ENCODE measurements at places on chromosomes 6 and 20.

DNA sequence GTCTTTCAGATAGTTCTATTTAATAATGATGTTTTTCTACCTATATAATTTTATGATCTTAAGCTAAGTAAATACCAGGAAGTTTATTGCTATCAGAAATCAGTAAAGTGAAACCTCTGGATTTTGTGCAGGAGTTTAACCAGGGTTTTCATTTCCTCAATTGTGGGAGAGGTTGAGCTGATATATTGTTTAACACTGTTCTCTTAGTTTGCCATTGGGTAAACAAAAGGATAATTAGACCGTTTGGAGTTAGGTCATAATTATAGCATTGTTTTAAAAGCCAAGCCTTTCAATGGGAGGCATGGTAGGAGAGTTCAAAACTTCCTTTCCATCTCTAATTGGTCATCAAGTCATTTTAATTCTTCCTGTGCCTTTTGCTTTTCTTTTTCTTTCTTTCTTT lies 58.7 kb downstream of the STXBP5 start:
- no peak for DNase-seq

- no peak for DNase-seq
Observed at GRCh38 chr20:24657196-24657595, 187.8 kb downstream of the SYNDIG1 start.

GRCh38 chr6:156114541-156114940 lies 658.9 kb upstream of the NOX3 start:
- no peak for DNase-seq

DNA sequence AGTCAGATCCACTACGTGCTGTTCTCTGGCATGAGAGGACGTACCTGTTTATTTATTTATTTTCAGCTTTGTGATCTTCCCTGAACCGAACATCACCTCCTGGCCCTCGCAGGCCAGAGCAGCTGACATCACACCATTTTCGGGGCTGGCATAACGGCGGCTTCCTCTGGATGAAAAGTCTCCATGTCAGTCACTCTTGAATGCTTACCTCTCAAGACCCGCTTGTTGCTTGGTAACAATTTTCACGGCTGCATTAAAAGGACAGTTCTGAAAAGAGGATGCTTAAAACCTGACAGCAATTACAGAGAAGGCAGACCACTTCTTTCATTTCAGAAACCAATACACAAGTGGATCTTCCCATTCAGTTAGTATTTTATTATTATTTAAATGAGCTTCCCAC lies 159.8 kb upstream of the CDH4 start:
- DNase-seq = no peak

DNA sequence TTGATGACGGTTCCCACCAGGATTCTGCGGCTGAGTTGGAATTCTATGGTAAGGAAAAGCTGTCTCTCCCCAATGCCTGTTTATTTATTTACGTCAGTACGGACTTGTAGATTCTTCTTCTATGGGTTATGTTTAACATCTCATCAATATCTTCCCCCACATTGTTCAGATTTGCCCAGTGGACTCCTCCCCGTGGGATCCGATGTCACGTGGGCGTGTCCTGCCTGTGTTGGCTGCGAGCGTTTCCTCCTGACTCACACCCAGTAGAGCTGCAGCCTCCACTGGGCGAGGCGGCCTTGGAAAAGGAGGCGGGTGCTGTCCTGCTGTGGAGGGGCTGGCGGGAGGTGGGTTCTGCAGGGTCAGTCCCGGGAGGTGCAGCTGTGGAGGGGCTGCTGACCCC lies 46.8 kb upstream of the SLCO4A1 start:
- no peak for DNase-seq

DNA sequence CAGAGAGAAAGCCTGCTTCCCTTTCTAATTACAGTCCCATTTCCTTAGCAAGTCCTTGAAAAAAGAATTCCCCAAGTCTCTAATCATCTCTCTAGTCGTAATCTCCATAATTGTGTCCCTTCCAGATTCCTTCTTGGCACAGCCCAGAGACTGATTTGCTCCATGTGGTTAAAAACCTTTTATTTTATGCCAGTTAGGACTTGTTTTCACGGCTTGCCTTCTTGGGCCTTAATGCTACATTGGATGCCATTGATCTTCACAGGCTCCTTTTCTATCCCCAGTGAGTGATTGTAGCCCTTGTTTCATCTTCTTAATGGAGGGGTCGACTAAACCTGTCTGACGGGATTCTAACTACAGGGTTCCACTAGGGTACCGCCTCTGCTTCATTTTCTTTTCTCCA lies 650.6 kb upstream of the ARID1B start:
- no peak for DNase-seq

DNA sequence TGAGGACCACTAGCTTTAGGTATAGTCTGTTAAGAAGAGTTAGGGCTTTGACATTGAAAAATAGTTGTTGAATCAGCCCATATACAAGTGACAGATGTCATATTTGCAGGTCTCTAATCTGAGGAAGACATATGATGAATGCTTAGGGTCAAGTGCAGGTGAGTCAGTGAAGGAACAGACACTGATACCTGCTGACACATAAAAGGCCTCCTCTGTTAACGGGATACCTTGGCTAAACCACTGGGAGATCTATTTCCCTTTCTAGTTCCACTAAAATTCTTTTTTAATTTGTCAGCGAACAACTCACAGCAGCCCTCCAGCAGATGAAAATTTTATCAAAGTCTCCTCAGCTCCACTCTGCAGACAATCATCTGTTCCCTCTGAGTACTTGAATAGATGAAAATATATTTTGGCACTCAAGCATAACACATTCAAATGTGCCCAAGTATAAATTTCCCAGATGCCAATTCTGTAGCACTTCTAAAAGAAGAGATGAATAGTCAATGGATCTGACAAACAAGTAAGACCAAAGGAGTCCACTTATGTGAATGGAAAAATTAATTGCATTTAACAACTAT lies 154.0 kb downstream of the KIF16B start:
- no peak for DNase-seq

DNA sequence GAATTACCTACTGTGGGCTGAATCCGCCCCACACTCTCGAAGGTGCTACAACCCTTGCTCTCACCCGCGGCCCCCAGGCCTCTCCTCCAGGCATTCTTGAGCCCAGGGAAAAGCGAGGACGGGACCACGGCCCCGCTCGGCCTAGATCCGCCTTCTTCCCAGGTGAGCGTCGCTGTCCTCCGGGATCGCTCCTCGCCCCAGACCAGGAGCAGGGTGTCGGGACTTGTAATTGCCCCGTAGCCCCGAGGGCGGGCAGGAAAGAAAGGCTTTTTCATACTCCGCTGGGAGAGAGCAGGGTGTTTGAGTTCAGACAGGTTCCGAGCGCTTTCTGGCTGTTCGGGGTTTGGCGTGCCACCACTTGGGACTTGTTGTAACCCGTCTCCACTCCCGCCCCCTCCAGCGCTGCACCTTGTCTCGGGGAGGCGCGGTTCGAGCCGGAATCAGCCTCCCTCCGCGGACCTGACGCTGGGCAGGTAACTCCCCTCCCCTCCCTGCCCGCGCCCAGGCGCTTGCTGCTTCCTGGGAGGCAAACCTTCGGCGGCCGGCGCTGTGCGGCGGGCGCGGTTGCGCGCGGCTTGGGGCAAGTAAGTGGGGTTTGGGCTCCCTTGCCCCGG lies at the start of gene FAM83B:
Gene FAM83B (plus strand): TSS at position 529 of the 614 bp plus-strand sequence. CDS start 23,476 bp downstream, outside the sequence.
- DNase-seq = no peak

All from activated CD4-positive, alpha-beta T cell treated with anti-CD3 and anti-CD28 coated beads for 1 hour (primary cell).